ENCODE measurements at places on chromosomes 1 and 21.

GRCh38 chr1:171173069-171173468 is 12.0 kb upstream of the FMO2 start:
- ATAC-seq, result no peak

GRCh38 chr1:87089823-87090222 is 175.4 kb downstream of the HS2ST1 start:
- ATAC-seq, result no peak

GRCh38 chr1:59027177-59027576 is 243.3 kb upstream of the JUN start:
- ATAC-seq, result no peak

- no peak for ATAC-seq
These were observed 3.5 kb downstream of the YOD1 start for GRCh38 chr1:207047505-207047904.

GRCh38 chr1:22828484-22829308 is 118.1 kb downstream of the EPHB2 start:
- no peak for ATAC-seq

- ATAC-seq, result no peak
These were observed 7.8 kb upstream of the PINK1 start for GRCh38 chr1:20625176-20626097.

DNA sequence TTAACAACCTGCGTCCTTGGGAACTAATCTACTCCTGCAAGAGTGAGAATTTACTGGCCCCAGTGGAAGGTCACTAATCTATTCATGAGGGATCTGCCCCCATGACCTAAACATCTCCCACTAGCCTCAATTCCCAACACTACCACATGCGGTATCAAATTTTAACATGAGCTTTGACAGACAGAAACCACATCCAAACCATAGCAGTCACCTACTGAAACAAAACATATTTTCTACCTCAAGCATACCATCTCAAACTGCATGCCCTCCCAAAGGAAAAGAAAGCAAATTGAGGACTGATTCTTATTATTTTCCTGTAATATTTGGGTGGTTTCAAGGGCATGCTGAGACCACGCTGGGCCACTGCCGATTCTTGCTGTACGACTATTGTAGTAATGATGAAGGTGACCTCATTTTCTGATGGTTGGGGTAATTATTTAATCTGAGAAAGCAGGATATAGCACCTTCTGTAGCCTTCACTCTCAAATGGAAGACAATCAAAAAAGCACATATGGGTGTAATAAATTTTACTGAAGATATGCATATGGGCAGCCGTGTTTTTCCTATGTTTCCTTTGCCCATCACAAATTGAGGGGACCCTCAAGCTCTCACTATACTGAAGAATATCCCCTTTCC is 13.2 kb upstream of the GBP5 start:
- ATAC-seq, result no peak

DNA sequence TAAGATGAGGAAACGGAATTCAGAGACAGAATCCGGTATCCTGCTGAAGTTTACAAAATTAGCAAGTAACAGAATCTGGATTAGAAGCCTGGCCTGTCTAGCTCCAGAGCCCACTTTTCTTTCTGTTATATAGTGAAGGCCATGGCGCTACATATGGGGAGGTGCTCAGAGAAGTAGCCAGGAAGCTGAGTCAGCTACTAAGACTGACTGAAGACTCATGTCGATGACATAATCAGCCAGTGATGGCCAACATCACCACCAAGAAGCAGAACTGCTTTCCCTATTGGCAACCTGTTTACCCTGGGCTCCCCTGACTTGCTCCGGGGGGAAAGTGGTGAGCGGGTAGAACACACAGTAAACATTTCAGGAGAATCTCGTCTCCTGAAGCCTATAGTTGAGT is 18.8 kb downstream of the LRRC52 start:
- no peak for ATAC-seq

- ATAC-seq, result no peak
These were observed 53.3 kb upstream of the POGK start for GRCh38 chr1:166785987-166786386.

DNA sequence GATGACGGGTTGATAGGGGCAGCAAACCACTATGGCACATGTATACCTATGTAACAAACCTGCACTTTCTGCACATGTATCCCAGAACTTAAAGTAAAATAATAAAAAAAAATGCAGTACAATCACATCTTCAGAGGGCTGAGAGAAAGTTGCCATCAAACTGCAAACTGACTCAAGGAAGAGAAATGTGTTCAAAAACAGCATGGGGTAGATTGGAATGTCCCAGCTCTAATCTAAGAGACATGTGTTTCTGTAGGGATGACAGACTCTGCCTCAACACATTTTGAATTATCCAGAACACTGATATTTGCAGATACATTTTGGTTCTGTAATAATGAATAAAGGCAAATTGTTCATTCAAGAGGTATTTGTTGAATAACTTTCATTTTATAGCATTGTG is 171.2 kb upstream of the RUNX1 start:
- ATAC-seq, result no peak

DNA sequence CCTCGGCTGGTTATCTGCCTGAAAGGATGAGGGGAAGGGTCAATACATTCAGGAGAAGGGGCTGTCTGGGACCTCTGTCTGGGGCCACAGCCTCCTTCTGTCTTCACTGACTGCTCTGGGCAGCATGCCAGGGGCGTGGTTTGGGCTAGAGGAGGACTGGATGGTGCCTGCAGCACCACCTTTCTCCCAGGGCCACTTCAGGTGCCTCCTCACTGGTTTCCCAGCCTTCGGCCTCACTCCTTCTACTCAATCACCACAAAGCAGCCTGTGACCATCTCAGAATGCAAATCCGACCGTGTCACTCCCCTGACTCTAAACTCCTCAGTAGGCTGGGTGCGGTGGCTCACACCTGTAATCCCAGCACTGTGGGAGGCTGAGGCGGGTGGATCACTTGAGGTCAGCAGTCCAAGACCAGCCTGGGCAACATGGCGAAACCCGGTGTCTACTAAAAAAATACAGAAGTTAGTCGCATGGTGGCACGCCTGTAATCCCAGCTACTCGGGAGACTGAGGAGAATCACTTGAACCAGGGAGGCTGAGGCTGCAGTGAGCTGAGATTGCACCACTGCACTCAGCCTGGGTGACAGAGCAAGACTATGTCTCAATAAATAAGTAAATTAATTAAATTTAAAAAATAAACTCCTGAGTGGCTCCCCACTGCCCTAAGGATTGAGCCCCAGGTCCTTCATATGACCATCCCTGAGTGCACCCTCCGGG is 50.1 kb upstream of the ECE1 start:
- ATAC-seq, result no peak

All from stimulated activated memory B cell treated with anti-CD40 and anti-IgM and Interleukin-4, amounts not matched to agents 10 μg/mL and 1 μg/mL and 100 μg/mL, for 72 hours (primary cell).